ENCODE measurements at places on chromosomes 11 and 22.

DNA sequence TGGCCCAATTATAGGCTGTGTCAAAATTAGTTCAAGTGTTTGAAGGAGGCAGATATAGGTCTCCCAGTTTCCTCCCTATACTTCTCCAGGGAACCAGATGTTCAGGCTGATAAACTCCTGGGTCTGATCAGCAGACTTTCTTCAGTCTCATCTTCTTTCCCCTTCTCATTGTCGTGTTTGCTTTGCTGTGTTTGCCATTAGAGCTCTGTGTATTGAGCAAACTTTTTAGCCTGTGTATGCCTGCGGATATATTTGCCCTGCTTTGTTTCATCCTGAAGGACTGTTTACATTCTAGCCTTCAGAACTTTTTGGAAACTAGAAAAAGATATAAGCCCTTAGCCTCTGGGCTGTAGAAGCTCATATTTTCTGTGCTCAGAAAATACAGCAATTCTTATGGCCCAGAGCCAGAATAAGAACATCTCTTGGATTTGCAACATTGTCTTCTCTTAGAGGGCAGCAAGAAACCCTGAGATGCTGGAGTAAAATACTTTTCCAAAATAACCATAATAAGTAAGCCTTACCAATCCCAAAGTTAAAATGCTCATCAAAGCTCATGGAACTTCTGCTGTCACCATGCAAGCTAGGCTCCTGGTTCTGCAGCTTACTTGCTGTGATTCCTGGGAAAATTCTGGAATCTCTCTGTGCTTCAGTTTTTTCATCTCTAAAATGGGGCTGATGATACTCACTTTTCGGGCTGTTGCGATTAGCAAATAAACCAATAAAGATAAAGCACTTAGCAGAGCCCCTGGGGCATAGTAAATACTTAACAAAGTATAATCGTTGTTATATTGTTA is 34.1 kb upstream of the ME3 start:
- no peak for DNase-seq

DNA sequence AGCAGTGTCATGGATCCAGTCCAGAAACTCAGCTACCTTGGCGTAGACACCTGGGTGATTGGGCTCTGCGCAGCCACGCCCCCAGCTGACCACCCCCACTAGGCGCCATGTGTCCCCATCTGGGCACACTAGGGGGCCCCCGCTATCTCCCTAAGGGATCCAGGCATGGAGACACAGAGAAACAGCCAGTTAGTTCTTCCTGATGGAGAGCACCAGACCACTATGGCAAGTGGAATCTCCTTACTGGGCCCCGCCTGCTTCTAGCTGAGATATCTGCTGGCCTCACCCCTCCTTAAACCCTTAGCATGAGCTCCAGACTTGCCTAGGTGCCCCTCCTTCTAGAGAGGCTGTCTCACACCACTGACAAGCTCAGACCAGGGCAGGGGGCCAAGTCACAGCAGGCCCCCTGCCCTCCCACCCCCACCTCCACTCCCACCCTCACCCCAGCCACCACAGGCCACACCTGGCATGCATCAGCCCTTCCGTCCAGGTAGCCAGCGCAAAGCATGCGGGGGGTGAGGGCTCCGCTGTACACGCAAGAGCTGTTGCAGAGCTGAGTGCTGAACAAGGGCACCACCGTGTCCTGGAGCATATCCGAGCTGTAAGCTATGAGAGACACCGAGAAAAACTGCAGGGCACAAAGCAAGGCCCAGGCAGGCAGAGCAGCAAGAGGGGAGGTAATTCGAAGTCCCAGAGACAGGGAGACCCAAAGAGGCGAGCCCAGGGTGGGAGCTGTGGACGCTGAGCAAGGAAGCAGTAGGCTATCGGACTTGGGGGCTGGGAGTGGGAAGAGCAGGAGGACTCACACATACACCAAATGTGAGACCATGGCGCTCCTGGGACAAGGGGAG is 16.1 kb downstream of the TMPRSS5 start:
- no peak for DNase-seq

- no peak for DNase-seq
Measured at GRCh38 chr11:108398439-108398838, 68.9 kb downstream of the C11orf65 start.

GRCh38 chr11:3853899-3854659 is 1.4 kb upstream of the STIM1 start:
- DNase-seq: peak; percentile 75

GRCh38 chr22:26276529-26277160 is 107.4 kb downstream of the SEZ6L start:
- no peak for DNase-seq

- no peak for DNase-seq
Measured at GRCh38 chr22:32322986-32323385, 34.7 kb upstream of the RFPL3 start.

- no peak for DNase-seq
Measured at GRCh38 chr11:119619665-119620064, 109.3 kb downstream of the NECTIN1 start.

GRCh38 chr11:112564228-112564955 is 303.7 kb upstream of the PLET1 start:
- DNase-seq: no peak

GRCh38 chr11:94731880-94732601 is 36.1 kb upstream of the AMOTL1 start:
- DNase-seq: no peak

- DNase-seq: no peak
Measured at GRCh38 chr11:97269527-97269926, 879.7 kb downstream of the JRKL start.

- no peak for DNase-seq
Measured at GRCh38 chr22:39171623-39172264, 19.3 kb upstream of the CBX7 start.

DNA sequence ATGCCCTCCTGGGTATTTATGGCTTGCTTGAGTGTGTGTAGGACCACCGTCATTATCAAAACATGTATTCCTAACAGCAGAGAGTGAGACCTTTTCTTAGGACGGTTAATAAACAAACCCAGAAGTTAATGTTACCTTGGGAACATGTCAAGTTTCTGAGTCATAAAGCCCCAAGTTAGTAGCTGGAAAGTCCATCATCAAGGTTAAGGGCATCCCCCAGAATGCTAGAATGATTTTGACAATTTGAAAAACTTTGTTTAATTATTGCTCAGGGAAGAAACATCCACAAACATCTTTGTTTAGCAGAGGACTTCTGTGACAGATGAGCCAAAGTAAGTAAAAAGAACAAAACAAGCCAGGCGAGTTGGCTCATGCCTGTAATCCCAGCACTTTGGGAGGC is 20.0 kb downstream of the CAVIN3 start:
- no peak for DNase-seq

GRCh38 chr11:12769834-12770345 is 95.7 kb downstream of the TEAD1 start:
- DNase-seq: no peak

- DNase-seq: peak; percentile 10
Measured at GRCh38 chr22:43955883-43956782, 891 bp downstream of the SAMM50 start.

DNA sequence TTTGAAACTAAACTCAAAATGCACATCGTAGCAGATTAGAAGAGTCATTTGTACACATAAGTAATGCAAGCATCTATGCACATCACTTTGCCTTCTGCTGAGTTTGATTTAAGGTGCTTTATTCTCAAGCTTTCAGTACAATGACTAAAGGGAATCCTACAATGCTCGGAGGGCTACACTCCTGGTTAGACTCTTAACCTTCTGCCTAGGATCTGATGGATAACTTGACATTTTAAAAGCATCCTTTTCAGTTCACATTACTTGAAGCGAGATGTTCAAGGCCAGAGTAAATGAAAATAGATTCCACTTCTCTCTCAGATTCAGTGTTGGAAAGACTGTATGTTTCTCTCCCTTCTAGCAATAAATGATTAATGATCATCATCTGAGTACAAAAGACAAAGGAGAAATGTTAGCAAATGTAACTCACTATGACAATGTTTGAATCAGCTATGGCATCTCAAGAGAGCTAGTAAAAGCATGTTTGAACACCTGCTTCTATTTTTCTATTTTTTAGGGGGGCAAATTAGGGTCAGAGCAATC is 259.2 kb upstream of the ANO3 start:
- DNase-seq: no peak

- DNase-seq: no peak
Measured at GRCh38 chr11:74444173-74444826, 23.0 kb downstream of the KCNE3 start.

GRCh38 chr11:19579957-19580356 is 132.7 kb upstream of the NAV2 start:
- no peak for DNase-seq

GRCh38 chr11:124953753-124954589 is at the start of gene CCDC15:
TSS of gene CCDC15 (plus strand) at chr11:124954202. CDS start at chr11:124954733, 531 bp downstream.
- DNase-seq: peak; percentile 91

DNA sequence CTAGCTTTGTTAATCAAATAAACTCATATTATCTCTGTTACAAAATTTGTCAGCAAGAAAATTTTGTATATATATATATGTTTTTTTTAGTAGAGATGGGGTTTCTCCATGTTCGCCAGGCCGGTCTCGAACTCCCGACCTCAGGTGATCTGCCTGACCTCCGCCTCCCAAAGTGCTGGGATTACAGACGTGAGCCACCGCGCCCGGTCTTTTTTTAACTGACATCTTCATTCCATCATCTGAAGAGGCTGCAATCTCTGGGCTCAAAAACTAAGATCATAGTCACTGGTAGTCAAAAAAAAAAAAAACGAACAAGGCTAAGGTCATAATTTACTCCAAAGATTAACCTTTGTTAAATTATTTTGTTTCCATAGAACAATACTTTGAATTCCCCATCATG is 5.3 kb upstream of the KLHDC7B start:
- no peak for DNase-seq

DNA sequence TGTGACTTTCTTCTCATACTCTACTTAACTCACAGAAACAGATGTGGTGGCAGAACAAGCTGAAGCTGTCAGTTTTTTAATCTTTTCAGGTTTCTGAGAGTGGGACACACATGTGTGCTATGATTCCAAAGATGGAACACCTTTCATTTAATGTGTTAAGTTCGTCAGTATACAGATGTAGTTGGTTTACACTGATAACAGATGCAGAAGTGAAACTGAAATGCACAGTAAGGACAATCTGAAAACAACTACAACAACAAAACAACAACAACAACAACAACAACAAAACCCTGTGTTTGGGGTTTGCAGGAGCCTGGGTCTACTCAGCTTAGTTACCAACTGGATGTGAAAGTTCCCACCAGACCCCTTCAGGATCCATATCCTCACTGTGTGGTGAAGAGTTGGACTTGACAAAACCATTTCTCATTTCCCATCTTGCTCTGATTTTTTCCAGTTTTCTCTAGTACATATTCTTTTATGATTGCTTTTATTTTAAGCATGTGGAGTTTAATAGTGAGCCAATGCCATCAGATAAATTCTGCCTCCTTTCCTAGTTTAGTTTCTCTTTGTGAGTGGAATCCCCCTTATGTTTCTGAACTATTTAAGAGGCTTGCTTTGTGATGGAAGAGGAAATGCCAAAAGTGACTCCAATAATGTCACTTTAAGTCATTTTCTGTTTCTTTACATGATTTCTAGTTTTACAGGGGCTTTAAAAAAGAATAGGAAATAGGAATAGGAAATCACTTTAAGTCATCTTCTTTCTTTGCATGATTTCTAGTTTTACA is 47.8 kb downstream of the ARHGAP42 start:
- DNase-seq: no peak

DNA sequence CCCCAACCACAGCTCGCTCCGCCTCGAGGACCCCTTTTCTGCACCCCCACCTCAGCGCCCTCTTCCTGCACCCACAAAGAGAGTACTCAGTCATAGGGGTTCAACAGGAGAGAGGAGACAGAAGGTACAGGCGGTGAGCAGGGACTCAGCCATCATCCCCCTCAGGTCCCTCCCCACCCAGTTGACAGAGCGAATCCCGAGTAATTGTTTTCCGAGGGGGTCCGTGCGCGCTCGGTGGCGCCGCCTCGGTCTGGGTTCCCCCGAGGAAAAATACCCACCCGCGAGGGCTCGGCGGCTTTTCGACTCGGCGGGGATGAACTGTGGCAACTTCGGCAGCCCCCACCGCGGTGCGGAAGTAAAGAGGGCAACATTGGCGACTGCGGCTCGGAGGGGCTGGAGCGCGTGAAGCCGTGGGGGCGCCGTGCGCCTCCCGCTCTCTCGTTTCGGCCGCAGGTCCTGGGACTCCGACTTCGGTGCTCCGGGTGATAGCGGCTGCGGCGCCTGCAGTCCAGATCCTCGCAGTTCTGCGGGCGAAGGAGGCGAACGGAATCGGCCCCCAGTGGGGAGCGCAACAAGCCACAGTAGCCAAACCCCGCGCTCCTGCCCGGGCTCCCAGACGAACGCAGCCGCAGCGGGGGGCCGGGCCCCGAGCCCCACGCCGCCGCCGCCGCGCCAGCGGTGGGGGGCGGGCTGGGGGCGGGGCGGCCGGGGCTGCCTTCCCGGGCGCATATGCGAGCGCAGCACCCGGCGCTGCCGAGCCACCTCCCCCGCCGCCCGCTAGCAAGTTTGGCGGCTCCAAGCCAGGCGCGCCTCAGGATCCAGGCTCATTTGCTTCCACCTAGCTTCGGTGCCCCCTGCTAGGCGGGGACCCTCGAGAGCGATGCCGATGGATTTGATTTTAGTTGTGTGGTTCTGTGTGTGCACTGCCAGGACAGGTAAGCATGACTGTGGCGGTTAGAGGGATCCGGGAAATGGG is at the start of gene NELL1:
Gene NELL1, plus strand, starts transcription at position 743 of the 976 bp plus-strand sequence.
- DNase-seq: no peak

- DNase-seq: no peak
Measured at GRCh38 chr22:46696229-46696518, 41.9 kb downstream of the CERK start.

GRCh38 chr11:11387622-11388305 is 34.7 kb upstream of the CSNK2A3 start:
- no peak for DNase-seq

GRCh38 chr22:27474112-27474571 is 327.4 kb downstream of the MN1 start:
- no peak for DNase-seq

- DNase-seq: no peak
Measured at GRCh38 chr11:44695169-44695833, 31.5 kb upstream of the TSPAN18 start.

DNA sequence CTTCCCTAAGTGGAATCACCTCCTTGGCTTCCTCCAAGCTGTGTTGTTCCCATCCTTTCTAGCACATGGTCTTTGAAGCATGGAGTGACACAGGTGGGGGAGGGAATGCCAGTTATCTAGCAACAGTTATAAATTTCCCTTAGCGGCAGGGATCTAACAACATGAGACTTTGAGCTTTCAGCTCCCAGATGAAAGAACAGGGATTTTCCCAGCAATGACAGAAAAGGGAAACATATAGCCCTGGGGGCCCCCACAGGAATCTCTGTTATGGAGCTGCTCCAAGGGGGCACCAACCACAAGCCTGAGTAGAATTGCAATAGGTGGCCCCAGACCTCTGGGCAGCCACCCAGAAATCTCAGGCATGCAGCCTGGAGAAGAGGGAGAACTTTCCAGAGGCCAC is 163.0 kb downstream of the GRIK4 start:
- no peak for DNase-seq

Data from CD4-positive, alpha-beta T cell treated with Interleukin-15 for 4 hours (primary cell).